Cardiac septum (tissue), 1 donor: ENCODE measurements at places on chromosomes 16 and 17. TPM values are rescaled to one million over a fixed set of nuclear protein-coding genes. Genes with fewer than 3 reads are reported as not detected.

ADAD2 gene
- total RNA-seq, result 0.24 TPM

SHBG gene
- 0.62 TPM for total RNA-seq

PLXDC1 gene
- 21.4 TPM for total RNA-seq

SMYD4 gene
- 8.8 TPM for total RNA-seq

GRCh38 chr17:81054308-81054707 is 19.4 kb downstream of the BAIAP2 start:
- DNase-seq, result no peak

- DNase-seq, result no peak
These were observed 31.3 kb upstream of the ABCC3 start for GRCh38 chr17:50603340-50603739.

GRCh38 chr16:89572073-89572484 is 3.5 kb upstream of the CPNE7 start:
- no peak for DNase-seq

DNA sequence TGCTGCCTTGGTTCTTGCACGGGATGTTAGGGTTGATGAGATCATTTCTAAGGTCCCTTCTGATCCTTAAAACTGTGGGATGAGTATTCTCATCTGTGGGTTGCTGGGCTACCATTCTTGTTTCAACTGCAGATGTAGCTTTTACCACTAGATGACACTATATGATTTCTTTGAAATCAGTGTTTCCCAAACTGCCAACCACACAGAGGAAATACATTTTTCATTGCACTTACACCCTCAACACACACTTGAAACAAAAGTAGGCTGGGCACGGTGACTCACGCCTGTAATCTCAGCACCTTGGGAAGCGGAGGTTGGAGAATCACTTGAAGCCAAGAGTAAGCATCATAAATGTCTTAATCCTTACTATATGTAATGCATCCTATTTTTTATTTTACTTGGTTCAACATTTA is 15.3 kb downstream of the LCMT1 start:
- no peak for DNase-seq

DNA sequence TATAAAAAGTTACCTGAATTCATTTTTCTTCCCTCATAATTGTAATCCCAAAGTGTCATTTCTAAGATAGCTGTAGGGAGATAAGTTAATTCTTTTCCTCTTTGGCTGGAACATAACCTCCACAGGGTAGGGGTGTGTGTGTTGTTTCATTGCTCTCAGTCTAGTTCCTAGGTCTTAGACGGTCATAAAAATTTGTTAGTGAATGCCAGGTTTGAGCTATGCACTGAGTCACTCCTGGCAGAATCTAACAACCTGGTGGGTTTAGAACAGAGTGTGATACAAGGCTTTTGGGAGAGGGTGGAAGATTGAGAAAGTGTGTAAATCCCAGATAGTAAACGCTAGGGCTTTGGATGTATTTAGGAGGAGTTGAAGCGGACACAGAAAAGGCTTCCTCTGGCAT is 894 bp upstream of the PHKG2 start:
- DNase-seq, result no peak

DNA sequence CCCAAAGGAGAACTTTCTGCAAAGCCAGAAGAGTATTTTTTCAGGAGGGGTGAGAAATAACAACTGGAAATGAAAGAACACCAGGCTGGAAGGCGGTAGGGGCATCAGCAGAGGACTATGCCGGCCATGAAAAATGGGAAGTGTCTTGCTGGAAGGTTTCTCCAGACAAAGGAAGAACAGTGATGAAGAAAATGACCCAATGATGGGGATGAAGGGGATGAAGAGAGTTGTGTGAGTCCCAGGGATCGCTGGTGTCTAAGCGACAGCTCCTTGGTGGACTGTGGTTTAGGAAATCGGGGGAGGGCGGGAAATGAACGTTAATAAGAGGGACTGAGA is 623 bp downstream of the TTLL6 start:
- no peak for DNase-seq

- no peak for DNase-seq
These were observed 8.3 kb downstream of the ZDHHC7 start for GRCh38 chr16:85003076-85003475.

DNA sequence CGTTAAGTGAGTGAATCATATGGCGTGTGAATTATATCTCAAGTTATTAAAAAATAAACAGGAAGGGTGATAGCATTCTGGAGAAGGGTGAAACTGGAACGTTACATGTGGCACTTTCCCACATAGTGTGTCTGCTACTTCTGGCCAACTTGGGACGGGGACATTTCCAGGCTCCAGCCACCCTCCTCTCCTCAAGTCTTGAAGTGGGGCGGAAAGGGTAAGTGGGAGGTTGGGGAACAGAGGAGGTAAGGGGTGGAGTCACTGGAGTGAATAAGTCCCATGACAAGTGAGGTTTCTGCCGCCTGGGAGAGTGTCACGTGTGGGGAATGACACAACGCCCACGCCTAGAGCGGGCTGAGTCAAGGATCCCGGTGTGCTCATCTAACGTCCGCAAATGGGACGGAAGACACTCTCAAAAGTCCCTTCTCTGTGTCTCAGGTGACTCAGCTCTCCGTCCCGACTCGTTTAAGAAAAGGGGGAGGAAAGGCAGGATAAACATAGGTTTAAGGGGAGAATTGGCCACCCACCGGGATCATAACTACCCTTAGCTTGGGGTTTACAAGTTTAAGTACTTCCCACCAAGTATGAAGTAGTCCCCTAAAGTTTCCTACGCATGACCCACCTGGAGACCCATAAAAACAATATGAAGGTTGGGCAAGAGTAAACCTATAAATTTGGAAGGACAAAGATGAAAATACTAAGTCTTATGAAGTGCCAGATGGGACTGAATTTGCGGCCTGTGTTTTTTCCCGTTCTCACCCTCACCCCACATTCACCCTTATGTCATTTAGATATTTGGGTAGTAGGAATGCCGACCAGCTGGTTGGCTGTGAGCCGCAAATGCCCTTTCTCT is 1.2 kb upstream of the SPAG9 start:
- peak; percentile 97 for DNase-seq

GRCh38 chr16:12410837-12411490 is 392.7 kb downstream of the CPPED1 start:
- DNase-seq, result no peak

DNA sequence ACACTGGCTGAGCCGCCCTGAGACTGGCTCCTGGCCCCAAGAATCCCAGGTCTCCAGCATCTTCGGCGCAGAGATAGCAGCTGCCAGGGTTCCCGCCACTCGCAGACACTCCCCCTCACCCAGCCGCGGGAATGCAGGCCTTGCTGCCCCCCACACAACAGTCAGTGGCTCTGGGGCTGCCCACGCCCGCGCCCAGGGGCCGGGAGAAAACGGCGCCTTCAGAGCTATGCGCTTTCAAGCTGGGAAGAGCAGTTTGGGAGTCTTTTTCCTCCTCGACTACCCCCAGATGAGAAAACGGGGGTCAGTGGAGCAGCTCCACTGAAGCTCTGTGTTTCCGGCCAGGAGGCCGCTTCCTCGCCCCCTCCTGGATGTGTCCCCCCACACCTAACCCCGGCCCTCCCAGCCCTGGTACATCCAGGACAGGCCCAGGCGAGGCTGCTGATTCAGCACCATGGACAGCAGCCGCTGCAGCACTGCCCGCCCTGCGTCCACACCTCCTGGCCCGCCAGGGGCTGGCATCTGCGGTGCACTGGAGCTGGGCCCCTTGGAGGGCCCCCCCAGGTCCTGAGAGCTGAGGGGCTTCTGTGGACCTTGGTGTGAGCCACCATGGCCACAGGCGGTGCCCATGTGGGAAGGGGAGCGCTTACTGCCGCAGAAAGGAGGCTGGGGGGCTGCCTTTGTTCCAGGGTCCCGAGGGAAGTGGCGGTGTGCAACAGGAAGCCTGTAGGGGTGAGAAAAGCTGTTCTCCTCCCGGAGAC is 35.7 kb downstream of the CACNA1H start:
- DNase-seq, result no peak

- DNase-seq, result peak; percentile 46
These were observed 226.5 kb upstream of the GSE1 start for GRCh38 chr16:85386467-85387170.

- no peak for DNase-seq
These were observed 167.1 kb downstream of the KCNJ2 start for GRCh38 chr17:70336411-70336810.
